ENCODE measurements at places on chromosomes 13 and 19. TPM values are rescaled to one million over a fixed set of nuclear protein-coding genes. Genes with fewer than 3 reads are reported as not detected.
A peak's percentile ranks its signal among the peaks of the same experiment; 100 is the strongest.

The KHSRP gene
- total RNA-seq = 76.0 TPM

The KCNN4 gene
- total RNA-seq = 6.0 TPM

The POSTN gene
- 2.0 TPM for total RNA-seq

The HS6ST3 gene
- 1.6 TPM for total RNA-seq

The STAP2 gene
- 28.9 TPM for total RNA-seq

The MBD3 gene
- 115 TPM for total RNA-seq

The SLC35E1 gene
- 30.6 TPM for total RNA-seq

GRCh38 chr19:37078717-37079032 is 442 bp downstream of the ZNF420 start:
- DNase-seq = no peak

DNA sequence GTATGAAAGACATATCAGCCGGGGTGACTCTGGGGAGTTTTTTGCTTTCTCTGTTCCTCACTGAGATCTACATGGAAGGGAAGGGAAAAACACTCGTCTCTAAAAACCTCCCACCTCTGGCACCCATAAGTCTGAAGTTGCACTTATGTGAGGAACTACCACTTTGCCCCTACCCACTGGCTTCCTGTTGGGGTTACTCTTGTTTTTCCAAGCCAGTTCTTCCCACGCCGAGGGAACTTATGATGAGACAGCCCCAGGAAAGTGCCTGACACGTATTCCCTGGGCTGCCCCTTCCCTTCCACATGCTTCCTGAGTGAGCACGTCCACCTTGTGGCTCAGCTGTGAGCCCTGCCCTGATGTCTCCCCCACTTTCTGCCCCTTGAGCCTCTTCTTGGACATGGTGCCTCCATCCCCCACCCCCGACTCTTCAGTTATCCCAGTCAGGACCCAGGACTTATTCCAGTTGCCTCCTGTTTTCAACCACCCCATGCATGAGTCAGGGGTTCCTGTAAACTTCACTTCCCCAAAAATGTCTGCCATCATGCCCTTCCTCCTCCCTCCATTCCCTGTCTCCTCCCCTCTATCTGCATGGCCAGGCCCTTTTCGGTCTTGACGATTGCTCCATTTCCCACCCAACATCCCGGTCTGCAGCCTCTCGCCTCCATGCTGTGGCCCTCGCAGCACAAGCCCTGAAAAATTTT is 5.1 kb upstream of the SIGLEC7 start:
- DNase-seq = peak; percentile 64

- DNase-seq = no peak
Measured at GRCh38 chr13:112467236-112467635, 91.1 kb downstream of the SPACA7 start.

- peak; percentile 21 for DNase-seq
Measured at GRCh38 chr13:51849145-51850101, 4.4 kb upstream of the TMEM272 start.

DNA sequence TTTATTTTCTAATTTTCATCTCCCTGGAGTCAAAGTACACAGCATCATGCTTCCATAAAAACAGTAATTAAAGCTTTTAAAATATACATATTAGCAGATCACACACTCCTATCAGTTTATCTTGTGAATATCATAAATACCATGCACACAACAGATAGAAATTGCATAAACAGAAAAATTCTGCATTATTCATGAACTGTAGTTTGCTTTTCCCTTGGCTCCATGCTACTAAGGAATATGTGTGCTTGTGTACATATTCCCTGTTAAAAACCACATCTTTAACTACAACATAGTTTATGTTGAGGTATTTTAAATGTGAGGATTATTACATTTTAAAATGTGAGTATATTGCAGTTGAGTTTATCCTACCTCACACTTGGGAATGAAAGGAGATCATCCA is 193.5 kb downstream of the FGF14 start:
- DNase-seq = no peak

- DNase-seq = no peak
Measured at GRCh38 chr19:32238076-32238475, 107.3 kb upstream of the ZNF507 start.

GRCh38 chr13:35255241-35255640 is 221.2 kb downstream of the MAB21L1 start:
- no peak for DNase-seq

DNA sequence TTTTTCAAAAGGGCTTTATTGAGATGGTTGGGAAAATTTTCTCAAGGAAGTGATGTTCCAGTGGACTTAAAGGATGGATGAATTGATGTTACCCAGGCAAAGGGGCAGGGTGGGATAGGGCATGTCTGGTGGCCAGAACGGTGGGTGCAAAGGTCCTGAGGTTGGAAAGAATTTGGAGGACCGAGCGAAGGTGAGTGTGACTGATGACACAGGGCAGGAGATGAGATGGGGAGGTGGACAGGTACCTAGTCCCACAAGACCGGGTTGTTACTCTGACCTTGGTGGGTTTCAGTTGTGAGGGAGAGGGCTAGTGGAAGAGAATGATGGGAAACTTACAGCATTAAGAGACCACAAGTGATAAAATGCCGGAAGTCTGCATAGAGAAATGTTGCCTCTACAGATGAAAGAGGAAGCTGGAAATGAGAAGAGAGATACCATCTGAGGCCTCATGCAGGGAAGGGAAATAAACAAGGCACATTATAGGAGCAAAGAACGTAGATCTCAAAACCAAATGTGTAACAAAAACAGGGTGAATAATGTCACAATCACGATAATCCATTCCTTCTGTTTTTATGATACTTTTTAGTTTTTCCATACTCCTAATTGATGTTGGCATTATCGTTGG is 4.5 kb downstream of the ADGRE1 start:
- DNase-seq = no peak

DNA sequence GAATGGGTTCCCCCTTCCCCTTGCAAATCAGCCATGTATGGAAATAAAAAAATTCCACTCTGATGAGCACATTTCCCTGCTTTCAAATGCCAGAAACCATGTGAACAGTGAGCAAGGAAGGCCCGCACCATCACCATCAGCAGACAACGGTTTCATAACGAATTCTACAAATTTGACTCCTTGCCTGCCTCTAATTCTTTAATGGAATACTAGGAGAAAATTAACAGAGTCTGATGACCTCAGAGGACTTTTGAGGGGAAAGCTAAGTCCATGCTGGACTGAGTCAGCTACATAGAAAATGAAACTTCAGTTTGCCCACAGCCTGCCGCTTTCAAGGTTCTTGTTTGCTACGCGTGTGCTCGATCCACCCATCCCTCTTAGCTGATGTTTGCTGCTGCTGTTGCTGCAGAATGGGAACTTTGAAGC is 46.7 kb upstream of the KL start:
- peak; percentile 44 for DNase-seq

DNA sequence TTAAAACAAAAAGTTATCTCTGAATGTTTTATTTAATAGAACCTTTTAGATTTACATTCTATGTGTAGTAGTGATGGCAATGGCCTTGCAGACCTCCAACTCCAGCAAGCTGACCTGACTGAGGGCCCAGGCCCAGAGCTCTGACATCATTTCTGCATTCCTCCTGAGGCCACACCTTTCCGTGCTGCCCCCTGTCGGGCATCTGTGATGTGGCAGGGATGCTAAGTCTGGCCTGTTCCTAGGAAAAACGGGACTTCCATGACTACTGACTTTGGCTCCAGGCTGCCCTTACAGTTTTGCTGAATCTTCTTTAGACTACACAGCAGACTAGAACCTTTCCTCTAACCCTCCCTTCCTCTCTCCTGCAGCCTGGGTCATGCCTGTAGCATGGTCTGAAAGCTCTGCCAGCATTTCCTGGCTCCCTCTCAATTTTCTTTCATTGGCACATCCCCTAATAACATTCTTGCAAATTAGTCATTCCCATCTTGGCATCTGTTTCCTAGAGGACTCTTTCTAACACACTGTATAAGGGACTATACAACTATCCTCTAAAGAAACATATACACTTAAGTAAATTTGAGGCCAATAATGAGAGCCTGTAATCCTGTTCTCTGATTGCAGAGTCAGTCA is 249.1 kb downstream of the GPC5 start:
- peak; percentile 0 for DNase-seq

DNA sequence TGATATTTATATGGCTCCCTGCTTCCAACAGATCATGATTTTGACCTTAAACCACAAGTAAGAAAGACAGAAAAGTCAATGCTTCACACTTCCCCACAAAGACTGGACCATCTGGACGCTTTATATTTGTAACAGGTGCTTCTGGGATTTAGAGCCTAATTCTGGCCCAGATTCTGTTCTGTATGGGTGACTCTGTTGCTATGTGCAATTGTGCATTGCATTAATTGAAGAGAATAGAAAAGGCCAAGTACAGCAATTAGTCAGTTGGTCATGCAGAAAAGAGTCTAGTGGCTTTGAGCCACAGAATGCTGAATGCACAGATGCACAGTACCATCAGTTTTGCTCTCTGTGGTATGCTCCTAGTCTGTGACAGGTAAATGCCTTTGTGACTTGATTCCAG is 657.4 kb upstream of the ATXN8OS start:
- DNase-seq = no peak

GRCh38 chr13:110444226-110444653 is 117.3 kb downstream of the RAB20 start:
- DNase-seq = peak; percentile 34

DNA sequence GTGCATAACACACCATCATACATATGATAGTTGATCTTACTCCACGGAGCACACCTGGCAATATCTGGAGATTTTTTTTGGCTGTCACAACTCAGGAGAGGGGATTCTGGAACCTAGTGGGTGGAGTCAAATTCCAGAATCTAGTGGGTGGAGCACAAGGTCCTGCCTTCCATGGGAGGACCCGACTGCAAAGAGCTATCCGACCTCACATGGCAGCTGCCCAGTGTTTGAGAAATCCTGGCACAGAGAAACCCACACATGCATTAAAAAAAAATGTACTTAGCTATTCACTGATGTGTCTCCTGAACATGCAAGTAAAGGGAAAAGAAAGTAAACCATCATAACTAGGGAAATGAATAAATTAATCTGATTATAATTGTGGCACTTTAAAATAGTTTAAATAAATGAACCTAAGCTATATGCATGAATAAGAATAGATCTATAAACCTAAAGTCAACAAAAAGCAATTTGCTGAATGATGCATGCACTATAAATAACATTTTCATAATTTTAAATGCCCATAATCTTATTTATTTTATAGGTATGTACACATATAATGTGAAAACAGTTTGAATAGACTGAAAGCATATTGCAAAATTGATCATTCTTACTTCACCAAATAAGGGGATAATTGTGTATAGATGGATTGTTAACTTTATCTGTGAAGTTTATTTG is 300.3 kb downstream of the MYO16 start:
- no peak for DNase-seq

DNA sequence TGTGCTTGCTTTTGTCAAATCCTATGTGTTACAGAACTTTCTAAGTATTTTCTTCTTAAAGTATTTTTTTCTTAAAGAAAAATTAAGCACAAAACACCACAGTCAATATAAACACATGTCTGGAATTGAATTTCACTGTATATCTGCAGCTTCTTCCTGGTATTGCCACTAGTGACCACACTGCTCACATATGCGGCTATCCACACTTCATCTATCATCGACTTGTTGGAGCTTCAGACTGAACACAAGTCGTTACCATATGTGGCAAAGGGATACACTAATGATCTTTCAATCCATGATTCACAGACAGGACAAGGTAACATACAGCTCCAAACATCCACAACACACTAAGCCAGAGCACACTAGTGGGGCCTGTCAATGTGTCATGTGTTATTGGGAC is 498.4 kb upstream of the ARGLU1 start:
- no peak for DNase-seq

- DNase-seq = no peak
Measured at GRCh38 chr19:49355909-49356353, 6.3 kb downstream of the TEAD2 start.

GRCh38 chr13:34900288-34900739 is 41.8 kb upstream of the NBEA start:
- no peak for DNase-seq

DNA sequence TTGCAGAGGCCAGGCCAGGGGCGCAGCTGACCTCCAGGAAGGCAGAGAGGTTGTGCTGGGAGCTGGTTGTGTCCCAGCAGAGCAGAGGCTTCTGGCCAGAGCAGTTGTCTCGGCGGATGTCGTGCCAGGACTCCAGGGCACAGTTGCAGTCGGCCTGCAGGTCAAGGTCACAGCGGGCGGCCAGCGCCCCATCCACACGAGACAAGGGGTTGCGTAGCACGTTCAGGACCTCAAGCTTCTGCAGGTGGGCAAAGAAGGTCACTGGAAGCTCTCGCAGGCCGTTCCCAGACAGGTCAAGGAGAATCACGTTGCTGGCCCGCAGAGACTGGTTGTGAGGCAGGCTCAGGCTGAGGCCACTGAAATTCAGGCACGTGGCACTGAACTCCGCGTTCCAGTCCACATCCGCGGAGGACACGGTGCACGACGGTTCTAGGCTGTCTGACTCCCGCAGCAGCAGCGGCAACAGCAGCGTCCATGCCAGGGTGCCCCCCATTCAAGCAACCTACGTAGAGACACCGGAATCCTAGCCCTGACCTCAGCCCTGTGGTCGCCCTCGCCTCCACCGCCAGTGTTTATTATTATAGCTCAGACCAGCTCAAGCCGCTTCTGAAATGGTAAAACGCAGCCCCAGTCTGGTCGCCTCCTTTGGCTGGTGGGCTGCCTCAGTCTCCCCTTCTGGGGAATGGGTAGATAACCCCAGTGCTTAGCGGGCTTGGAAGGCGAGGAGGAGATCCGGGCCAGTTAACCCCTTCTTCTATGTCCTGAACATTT is 766 bp downstream of the LRRC25 start:
- DNase-seq = no peak

GRCh38 chr19:9729162-9729561 is 39.4 kb downstream of the ZNF846 start:
- DNase-seq = no peak

Measured in Daoy (cell line).